Astrocyte (in vitro differentiated cells and primary cell): ENCODE measurements at places on chromosomes 1 and 21. TPM values are rescaled to one million over a fixed set of nuclear protein-coding genes. Genes with fewer than 3 reads are reported as not detected.

Gene MAST2
- 41.0 and 41.6 TPM in 2 replicates for total RNA-seq

Gene BMP8B
- 0.16 TPM in 1 of 2 replicates, not detected in the other for total RNA-seq

DNA sequence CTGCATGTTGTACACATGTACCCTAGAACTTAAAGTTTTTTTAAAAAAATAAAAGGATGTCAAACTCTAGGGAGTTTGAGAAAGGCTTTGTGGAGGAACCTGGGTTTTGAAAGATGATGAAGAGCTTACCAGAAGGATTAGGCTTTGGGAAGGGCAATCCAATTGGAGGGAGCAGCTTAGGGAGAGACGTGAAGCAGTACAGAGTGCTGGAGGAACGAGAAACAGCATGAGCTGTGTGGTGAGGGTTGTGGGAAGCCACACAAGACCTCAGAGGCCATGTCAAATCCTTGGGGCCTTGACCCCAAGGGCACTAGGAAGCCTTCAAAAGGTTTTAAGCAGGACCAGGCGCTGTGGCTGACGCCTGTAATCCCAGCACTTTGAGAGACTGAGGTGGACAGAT is 8.4 kb upstream of the KPNA6 start:
- H3K27me3 ChIP-seq: no peaks in the 10 kb centered on the region
- no peak overlapping the region for H3K27ac ChIP-seq
- DNase-seq: no peak
- no peak overlapping the region for H3K4me3 ChIP-seq
- peaks cover 9% of the 10 kb centered on the region for H3K4me1 ChIP-seq
- peaks cover 24% of the 10 kb centered on the region for H3K36me3 ChIP-seq

- H3K4me3 ChIP-seq: no peak overlapping the region
- no peaks in the 10 kb centered on the region for H3K4me1 ChIP-seq
- peaks cover 12% of the 10 kb centered on the region for H3K36me3 ChIP-seq
- no peak for DNase-seq
- no peaks in the 10 kb centered on the region for H3K27me3 ChIP-seq
- H3K27ac ChIP-seq: no peak overlapping the region
Observed at GRCh38 chr1:150793221-150793620, 14.8 kb downstream of the CTSK start.

DNA sequence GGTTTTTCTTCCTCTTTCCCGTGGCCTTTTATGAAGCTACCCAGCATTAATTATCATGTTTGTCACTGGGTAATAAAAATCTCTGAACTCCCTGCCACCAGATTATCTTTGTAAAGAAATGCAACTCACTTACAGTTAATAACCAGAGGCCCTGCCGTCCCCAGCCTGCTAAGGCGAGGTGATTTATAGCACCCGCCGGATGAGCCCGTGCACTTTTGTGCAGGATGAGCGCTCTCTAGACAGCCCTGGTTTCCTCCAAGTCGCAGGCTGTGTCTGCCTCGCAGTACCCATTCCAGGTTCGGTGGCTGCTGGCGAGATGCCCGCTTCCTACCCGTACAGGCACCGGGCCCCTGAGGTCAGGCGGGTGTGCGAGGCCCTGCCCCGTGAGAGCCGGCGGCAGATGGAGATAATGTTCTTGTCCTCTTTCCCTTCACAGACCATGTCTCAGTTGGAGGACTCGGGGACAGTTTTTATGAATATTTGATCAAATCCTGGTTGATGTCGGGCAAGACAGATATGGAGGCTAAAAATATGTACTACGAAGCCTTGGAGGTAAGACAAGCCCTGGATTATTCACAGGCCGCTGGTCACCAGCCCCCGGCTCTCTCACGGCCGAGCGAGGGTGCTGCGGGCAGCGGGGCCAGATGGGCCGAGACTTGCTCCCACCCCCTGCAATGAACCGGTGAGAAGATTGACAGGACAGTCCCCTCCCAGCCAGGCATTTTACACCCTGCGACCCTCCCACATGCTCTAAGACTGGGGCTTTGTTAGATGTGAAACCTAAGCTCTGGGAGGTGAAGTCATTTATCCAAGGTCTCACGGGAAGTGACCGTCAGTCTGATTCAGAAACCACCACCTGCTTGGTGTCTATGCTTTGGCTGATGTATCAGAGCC is 28.5 kb upstream of the SELENON start:
- no peaks in the 10 kb centered on the region for H3K36me3 ChIP-seq
- H3K4me3 ChIP-seq: no peak overlapping the region
- H3K4me1 ChIP-seq: peaks cover 9% of the 10 kb centered on the region
- H3K27ac ChIP-seq: no peak overlapping the region

- H3K4me1 ChIP-seq: no peaks in the 10 kb centered on the region
- no peak overlapping the region for H3K4me3 ChIP-seq
- DNase-seq: no peak
- H3K27ac ChIP-seq: no peak overlapping the region
- H3K27me3 ChIP-seq: no peaks in the 10 kb centered on the region
Observed at GRCh38 chr1:42085596-42085995, 67.6 kb upstream of the GUCA2B start.

- no peaks in the 10 kb centered on the region for H3K36me3 ChIP-seq
- peaks cover 42% of the 10 kb centered on the region for H3K4me1 ChIP-seq
- H3K4me3 ChIP-seq: no peak overlapping the region
- peak; percentile 91 for DNase-seq
Observed at GRCh38 chr1:40877698-40878097, 15.5 kb upstream of the CITED4 start.

- H3K4me1 ChIP-seq: peaks cover 6% of the 10 kb centered on the region
- no peak overlapping the region for H3K4me3 ChIP-seq
- no peak for DNase-seq
- H3K36me3 ChIP-seq: no peaks in the 10 kb centered on the region
Observed at GRCh38 chr1:9849691-9850441, 26.1 kb upstream of the CLSTN1 start.

DNA sequence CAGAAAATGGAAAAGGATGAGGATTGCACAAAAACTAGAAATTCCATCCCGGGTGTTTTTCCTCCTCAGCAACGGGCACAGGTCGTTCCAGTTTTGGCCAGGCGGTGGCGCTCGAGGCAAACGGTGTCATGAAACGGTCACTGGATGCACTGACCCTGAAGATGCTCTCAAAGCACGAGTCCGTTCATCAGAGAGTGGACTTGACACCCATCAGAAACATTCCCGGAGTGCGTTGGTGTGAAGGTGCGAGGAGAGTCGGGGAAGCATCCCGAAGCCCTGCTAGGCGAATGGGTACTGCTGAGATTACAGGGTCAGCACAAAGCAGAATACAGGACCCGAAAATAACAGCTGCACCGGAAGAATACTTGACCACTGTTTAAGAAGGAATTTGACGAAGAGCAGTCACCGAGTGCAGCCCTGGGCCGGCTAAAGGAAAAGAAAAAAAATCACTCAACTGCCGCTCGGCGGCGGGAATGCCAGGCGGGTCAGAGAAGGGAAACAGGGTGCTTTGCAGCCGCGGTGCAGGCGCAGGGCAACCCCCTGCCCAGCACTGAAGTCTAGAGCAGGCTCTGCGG is 71.7 kb upstream of the ETS2 start:
- H3K27ac ChIP-seq: no peak overlapping the region
- peaks cover 5% of the 10 kb centered on the region for H3K4me1 ChIP-seq
- no peaks in the 10 kb centered on the region for H3K27me3 ChIP-seq
- H3K36me3 ChIP-seq: no peaks in the 10 kb centered on the region
